ENCODE measurements at places on chromosomes 2 and 18.

- no peak for DNase-seq
Observed at GRCh38 chr2:158635961-158636601, 159.0 kb upstream of the DAPL1 start.

DNA sequence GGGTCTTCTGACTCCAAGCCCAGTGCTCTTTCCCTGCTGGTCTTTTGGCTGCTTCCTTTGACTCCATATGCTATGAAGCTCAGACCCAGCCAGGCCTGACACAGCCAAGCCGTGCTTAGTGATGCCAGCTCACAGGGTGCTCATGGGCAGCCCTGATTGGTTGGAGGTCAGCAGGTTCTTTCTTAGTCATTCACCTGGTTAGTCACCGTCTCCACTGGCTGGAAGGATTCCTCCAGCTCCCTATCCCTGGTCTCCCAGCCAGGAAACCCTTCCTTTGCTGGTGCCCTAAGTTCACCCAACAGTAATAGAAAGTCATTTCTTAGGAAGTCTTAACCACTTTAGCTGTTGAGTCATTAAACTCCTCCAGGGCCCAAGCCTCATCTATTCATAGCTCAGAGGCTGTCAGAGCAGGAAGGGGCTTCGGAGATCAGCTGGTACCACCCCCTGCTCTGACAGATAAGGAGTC is 3.9 kb downstream of the KCNK3 start:
- no peak for DNase-seq

- no peak for DNase-seq
Observed at GRCh38 chr2:69188182-69188900, 175.4 kb downstream of the ANTXR1 start.

GRCh38 chr2:45993476-45993991 is 303.7 kb upstream of the EPAS1 start:
- DNase-seq, result peak; percentile 54

- no peak for DNase-seq
Observed at GRCh38 chr2:230140667-230141066, 71.9 kb upstream of the SLC16A14 start.

DNA sequence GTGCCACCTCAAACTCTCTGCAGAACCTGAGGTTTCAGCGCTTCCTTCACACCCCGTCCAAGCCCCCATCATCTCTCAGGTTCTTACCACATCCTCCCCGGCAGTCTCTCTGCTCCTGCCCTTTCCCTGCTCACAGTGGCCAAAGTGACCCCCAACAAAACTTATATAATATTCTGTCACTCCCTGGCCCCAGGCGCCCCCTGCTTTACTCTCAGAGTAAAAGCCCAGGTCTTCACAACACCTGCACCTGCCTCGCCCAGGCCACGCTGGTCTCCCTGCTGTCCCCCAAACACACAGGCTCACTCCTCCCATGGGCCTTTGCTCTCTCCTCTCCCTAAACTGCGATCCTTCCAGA is 6.4 kb downstream of the ITGB1BP1 start:
- no peak for DNase-seq

DNA sequence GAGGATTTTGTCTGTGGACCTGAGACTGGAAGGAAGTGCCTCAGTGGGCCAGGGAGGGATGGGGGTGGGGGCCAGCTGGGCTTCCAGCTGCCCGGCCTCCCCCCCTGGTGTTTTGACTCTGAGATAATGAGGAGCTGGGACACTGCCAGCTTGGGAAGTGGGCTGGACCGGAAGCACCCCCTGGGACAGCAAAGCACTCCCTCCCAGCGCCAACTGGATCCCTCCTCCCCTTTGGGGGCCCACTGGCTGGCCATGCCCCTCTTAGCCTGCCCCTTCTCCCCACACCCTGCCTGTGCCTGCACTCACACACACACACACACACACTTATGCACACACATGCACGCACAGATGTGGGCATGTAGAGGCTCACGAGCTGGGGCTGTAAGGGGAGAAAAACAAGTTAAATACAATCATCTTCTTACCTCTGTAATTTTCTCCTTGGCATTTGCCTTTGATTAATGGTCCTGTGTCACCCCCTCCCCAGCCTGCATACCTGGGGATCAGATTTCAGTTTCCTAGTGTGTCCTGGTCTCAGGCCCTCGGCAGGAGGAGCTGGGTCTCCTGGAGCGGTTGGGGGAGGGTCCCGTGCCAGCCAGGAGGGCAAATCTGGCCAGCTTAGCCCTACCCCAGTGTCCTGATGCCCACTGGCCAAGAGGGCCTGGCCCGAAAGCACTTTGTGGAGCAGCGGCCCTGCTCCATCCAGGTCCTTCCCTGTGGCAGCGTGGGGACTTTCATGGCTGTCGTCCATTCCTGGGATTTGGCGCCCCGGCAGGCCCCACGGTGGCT is 3.6 kb downstream of the ITM2C start:
- no peak for DNase-seq

DNA sequence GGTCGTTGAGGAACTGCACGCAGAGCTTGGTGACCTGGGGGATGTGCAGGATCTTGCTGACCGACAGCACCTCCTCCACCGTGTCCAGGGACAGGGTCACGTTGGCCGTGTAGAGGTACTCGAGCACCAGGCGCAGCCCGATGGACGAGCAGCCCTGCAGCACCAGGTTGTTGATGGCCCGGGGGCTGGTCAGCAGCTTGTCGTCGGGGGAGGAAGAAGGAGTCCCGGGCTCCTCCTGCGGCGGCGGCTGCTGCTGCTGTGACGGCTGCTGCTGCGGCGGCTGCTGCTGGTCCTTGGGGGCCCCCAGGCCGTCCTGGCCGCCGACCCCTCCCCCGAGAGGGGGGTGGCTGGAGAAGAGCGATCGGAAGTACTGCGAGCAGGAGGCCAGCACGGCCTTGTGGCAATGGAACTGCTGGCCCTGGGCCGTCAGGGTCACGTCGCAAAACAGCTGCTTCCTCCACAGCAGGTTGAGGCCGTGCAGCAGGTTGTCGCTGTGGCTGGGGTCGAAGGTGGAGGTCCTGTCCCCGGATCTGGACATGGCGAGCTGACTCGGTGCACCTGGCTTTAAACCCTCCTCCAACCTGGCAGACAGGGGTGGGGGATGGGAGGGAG is 2.7 kb downstream of the KLHL14 start:
- DNase-seq, result no peak

DNA sequence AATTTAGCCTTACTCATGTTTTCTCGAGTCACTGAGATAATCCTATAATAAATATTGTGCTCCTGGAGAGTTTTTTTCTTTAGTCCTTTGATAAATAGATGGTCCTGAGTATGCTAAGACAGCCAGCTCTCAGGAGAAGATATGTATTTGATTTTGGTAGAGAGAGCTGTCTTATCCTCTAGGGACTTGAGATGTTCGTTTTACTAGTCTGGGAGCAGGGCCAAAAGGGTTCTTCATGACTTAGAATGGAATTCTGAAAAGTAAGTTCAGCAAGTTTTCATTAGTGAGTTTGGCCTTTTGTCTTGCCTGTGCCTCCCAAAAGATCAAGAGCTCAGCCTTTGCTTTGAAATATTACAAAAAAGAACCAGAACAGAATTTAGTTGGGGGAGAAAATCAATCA is 246.7 kb downstream of the BABAM2 start:
- DNase-seq, result no peak

DNA sequence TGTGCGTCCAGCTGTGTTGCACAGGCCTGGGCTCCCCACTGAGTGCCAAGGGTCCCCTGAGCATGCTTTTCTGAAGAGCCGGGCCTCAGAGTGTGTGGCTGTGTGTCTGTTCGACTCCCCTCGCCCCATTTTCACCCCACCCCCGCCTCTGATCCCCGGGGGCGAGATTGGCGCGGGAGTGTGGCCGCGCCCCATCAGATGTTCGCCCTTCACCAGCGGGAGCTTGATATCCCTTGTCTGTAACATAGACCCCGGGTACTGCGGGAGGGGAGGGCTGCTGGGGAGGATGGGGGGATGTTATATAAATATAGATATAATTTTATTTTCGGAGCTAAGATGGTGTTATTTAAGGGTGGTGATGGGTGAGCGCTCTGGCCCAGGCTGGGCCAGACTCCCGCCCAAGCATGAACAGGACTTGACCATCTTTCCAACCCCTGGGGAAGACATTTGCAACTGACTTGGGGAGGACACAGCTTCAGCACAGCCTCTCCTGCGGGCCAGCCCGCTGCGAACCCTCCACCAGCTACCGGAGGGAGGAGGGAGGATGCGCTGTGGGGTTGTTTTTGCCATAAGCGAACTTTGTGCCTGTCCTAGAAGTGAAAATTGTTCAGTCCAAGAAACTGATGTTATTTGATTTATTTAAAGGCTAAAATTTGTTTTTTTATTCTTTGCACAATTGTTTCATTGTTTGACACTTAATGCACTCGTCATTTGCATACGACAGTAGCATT is 1.5 kb downstream of the RHOB start:
- DNase-seq, result no peak

DNA sequence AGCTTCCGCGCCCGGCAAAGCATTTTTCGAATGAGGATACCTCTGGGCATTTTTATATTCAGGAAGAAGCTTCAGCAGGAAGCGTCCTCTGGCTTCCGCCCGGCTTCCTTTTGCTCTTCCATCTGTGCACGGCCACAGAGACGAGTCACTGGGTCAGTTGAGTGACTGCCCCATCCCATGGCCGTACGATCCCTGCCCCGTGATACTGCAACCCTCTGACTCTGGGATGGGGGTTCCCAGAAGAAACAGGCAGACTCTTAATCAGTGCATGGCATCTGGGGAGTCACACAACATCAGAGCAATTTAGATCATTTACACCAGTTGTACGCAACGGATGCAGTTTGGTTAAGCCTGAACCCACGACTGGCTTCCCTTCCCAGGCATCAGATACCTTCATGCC is 40.9 kb downstream of the SLC4A3 start:
- no peak for DNase-seq

GRCh38 chr2:169393068-169393590 is 30.8 kb upstream of the LRP2 start:
- no peak for DNase-seq

GRCh38 chr18:54961016-54961423 is 1.8 kb upstream of the CCDC68 start:
- DNase-seq, result no peak

DNA sequence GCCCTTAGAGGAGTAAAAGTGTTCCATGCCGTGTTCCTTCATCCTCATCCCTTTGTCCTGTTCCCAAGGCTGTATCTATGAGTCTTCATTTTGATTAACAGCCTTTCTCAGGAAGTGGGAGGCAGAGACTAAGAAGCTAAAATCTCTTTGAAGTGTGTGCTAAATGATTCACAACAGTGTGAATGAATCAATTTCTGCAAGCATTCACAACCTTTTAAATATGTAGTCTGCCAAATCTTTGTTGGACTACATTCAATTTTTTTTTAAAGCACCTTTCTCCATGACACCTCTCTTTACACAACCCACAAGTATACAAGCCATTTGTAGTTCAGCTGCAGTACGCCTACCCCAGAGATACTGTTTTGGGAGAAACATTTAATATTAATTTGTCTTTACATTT is 408.6 kb upstream of the FANCL start:
- no peak for DNase-seq

DNA sequence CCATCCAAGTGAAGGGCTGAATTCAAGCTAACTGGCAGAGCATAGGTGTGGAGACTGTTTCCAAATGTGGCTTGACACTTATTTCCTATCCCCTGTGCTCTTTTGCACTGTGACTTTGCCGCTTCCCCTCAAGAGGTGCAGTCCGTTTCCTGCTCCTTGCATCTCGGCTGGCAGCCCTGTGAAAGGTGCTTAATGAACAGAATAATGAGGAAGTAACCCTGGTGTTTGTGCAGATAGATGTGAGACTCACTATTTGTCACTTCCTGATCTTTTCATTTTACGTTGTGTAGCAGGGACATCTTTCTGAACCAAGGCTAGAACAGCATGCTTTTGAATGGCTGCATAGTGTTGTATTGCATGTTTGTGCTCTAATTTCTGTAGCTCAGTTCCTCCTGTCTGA is 60.8 kb downstream of the CEP192 start:
- DNase-seq, result no peak

GRCh38 chr2:86788881-86789686 is 1.6 kb downstream of the CD8A start:
- DNase-seq, result peak; percentile 22

GRCh38 chr18:26868968-26869586 is 3.6 kb upstream of the AQP4 start:
- DNase-seq, result no peak

- DNase-seq, result no peak
Observed at GRCh38 chr18:65721619-65722018, 29.2 kb upstream of the CDH7 start.

- no peak for DNase-seq
Observed at GRCh38 chr2:18891600-18892345, 302.4 kb upstream of the NT5C1B start.

DNA sequence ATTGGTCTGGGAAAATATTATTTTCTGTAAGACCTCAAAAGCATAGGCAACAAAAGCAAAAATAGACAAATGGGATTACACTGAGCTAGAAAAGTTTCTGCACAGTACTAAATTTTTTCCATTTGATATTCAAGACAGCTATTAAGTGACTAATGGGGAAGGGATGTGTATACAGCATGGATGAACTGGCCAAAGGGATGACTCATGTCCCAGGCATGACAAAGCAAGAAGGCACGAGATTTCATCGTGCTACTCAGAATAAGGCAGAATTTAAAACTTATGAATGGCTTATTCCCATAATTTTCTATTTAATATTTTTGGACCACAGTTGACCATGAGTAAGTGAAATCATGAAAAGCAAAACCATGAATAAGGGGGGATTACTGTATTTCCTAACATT is 1250.1 kb upstream of the GYPC start:
- no peak for DNase-seq

DNA sequence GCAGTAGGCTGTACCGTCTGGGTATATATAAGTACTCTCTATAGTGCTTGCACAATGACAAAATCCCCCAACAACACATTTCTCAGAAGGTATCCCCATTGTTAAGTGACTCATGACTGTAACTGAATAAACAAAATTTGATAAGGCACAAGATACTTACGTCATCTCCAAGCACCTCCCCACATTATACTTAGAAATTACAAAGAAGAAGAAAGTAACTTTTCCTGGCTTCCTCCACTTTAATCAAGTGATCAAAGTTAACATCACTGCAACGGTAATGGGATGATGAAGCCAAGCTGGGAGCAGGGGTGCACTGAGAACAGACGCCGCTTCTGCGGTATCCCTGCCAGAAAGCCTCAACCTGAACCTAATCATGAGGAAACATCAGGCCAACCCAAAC is 9.7 kb downstream of the TNS1 start:
- no peak for DNase-seq

- DNase-seq, result no peak
Observed at GRCh38 chr18:13312515-13312914, 94.0 kb downstream of the LDLRAD4 start.

DNA sequence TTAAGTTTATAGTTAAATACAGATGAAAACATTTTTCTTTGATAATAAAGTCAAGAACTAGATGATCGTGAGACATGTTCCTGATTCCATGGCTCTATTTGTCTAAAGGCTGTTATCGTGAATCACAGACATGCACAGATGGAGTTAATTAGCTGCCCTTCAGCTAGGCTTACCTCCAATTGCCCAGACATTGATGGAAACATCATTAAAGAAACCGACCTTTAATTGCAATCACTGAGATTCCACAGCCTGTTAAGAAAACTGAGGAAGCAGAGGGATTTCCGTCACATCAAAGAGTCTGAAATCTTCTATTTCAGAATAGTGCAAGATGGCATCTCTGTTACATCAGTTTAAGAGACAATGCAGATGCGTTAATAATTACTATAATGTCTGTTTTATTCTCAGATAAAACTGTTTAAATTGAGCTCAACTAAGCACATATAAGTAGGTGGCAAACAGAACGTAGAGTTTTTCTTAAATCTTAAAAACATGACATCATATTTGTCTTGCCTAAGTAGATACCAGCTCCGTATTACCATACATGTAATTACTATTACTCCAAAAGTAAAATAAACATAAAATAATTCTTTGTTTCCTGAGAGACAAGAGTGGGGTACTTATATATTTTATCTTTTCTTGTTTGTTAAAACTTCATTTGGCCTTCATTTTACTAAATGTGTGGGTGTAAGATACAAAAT is 23.9 kb upstream of the CRACDL start:
- no peak for DNase-seq
